Progenitor cell of endocrine pancreas (in vitro differentiated cells): ENCODE measurements at places on chromosomes 6 and 20. TPM values are rescaled to one million over a fixed set of nuclear protein-coding genes. Genes with fewer than 3 reads are reported as not detected.

The RBBP8NL gene
- 14.4 and 17.5 TPM in 2 replicates for total RNA-seq

The L3MBTL1 gene
- 42.8 and 45.7 TPM in 2 replicates for total RNA-seq

The CGAS gene
- 0.24 and 0.31 TPM in 2 replicates for total RNA-seq

DNA sequence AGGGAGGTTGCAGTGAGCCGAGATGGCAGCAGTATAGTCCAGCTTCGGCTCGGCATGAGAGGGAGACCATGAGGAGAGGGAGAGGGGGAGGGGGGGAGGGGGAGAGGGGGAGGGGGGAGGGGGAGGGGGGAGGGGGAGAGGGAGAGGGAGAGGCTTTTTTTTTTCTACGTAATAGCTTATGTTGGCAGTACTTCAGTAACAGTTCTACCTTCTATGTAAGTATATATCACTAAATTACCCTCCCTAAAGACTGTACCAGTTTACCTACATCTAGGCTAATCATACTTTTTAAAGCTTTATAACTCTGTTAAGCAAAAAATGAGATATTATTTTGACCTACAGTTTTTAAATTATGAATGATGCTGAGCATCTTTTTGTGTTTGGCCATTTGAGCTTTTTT, 13.6 kb downstream of the TM9SF4 start:
- no peaks in the 10 kb centered on the region for H3K27me3 ChIP-seq
- DNase-seq, result no peak

DNA sequence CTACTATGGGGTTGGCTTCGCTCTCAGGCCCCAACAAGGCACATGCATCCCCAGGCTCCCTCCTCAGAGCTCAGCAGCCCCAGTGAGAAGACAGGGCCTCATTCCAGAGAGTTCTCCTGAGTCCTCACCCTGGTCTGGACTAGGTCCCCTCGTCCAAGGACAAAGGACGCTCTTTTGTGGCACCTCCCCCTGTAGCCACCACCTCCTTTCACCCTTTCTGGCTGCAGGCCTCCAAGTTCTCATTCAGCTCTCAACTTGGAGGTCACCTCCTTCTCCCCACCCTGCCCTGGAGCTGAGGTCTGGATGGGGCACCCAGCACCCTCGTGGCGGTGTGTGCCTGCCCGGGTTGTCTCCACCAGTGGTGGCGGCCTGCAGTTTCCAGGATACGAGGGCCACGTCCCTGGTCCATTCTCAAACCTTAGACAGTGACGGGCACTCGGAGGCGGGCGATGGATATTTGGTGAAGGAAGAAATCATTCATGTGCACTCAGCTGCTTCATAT, 2.5 kb downstream of the UNC93A start:
- H3K4me1 ChIP-seq, result peaks cover 35% of the 10 kb centered on the region
- peaks cover 16% of the 10 kb centered on the region for H3K36me3 ChIP-seq
- peak overlapping the region; percentile 67 for H3K27ac ChIP-seq
- H3K27me3 ChIP-seq, result no peaks in the 10 kb centered on the region
- no peak overlapping the region for H3K4me3 ChIP-seq

- H3K36me3 ChIP-seq, result peaks cover 2% of the 10 kb centered on the region
- DNase-seq, result no peak
- H3K27me3 ChIP-seq, result peaks cover 7% of the 10 kb centered on the region
- no peaks in the 10 kb centered on the region for H3K4me1 ChIP-seq
- no peak overlapping the region for H3K4me3 ChIP-seq
- no peak overlapping the region for H3K27ac ChIP-seq
Observed at GRCh38 chr6:35552285-35552917, 39.7 kb upstream of the TULP1 start.

- no peak for DNase-seq
- H3K27me3 ChIP-seq, result no peaks in the 10 kb centered on the region
Observed at GRCh38 chr6:161073930-161074329, 82.4 kb downstream of the MAP3K4 start.

- no peaks in the 10 kb centered on the region for H3K36me3 ChIP-seq
- H3K4me3 ChIP-seq, result no peak overlapping the region
- no peak overlapping the region for H3K27ac ChIP-seq
- peaks cover 3% of the 10 kb centered on the region for H3K27me3 ChIP-seq
- peaks cover 4% of the 10 kb centered on the region for H3K4me1 ChIP-seq
- no peak for DNase-seq
Observed at GRCh38 chr6:106431972-106432371, 71.5 kb downstream of the CRYBG1 start.

- H3K4me1 ChIP-seq, result peaks cover 10% of the 10 kb centered on the region
- no peak overlapping the region for H3K4me3 ChIP-seq
- peaks cover 20% of the 10 kb centered on the region for H3K36me3 ChIP-seq
- peak overlapping the region; percentile 46 for H3K27ac ChIP-seq
- DNase-seq, result no peak
- peaks cover 13% of the 10 kb centered on the region for H3K27me3 ChIP-seq
Observed at GRCh38 chr20:34713194-34713943, 9.2 kb downstream of the TP53INP2 start.

DNA sequence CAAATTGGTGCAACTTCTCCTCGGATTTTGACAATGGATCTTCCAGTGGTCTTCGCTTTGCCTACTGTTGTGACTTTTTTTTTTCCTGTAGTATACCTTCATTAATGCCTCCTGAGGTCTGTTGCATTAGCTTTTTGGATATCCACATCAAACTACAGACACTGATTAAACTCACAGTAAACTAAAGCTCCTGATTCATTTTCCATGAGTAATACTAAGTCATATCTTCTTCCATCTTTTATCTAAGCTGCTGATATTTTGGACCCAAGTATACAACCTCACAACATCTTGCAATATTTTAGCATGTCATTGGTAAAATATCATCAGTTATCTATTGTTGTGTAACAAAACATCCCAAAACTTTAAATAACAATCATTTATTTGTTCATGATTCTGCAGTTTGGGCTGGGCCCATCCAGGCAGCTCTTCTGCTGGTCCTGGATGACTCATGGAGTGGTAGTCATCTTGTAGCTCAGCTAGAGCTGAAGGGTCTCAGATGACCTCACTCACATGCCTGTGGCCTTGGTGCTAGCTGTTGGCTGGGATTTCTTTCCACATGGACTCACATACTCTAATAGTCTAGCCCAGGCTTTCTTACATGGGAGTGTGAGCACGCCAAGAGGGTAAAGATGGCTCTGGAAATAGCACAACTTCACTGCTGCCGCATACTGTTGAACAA, 78.3 kb upstream of the SRSF6 start:
- no peak overlapping the region for H3K27ac ChIP-seq
- DNase-seq, result no peak
- no peak overlapping the region for H3K4me3 ChIP-seq
- H3K36me3 ChIP-seq, result no peaks in the 10 kb centered on the region
- no peaks in the 10 kb centered on the region for H3K4me1 ChIP-seq

DNA sequence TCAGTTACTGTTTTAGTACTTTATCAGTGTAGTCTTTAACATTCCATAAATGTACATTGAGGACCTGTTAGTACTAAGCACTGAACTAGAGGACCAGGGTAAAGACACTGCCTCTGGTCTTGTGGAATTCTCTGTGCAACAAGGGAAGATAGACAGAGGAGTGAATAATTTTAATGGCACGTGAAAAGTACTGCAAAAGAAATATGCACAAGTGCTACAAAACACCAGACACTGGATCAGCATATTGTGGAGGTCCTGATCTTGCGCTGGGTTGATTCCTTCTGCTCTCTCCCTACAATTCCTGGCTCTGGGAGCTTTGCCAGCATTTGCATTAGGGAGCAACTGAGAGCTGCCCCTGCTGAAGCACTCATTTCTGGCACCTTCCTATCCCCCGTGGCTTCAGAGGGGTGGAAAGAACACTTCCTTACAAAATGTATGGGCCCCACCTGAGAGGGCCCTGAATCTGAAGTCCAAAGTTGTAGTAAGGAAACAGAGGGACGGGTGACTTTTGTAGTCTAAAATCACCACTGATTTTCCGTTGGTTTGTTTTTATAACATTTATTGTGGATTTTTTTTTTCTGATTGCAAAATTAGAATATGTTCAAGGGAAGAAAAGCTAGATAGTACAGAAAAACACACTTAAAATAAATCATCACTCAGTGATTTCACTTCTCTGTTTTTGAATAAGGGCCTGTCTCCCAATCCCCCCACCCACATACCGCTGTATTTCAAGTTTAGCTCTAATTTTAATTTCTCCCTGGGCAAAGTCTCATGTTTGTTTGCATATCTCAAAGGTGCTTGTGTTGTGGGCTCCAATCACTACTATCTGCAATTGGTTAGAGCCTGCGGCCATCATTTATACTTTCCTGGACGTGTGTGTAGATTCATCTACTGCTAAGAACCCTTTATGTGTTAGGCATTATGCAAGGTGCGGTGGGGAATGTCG, 4.9 kb downstream of the PKIG start:
- peaks cover 4% of the 10 kb centered on the region for H3K4me1 ChIP-seq
- H3K27ac ChIP-seq, result no peak overlapping the region
- DNase-seq, result no peak
- no peak overlapping the region for H3K4me3 ChIP-seq

GRCh38 chr6:6806844-6807518, 218.5 kb downstream of the LY86 start:
- H3K4me3 ChIP-seq, result no peak overlapping the region
- peaks cover 17% of the 10 kb centered on the region for H3K4me1 ChIP-seq
- H3K27ac ChIP-seq, result no peak overlapping the region
- no peaks in the 10 kb centered on the region for H3K36me3 ChIP-seq
- no peak for DNase-seq

DNA sequence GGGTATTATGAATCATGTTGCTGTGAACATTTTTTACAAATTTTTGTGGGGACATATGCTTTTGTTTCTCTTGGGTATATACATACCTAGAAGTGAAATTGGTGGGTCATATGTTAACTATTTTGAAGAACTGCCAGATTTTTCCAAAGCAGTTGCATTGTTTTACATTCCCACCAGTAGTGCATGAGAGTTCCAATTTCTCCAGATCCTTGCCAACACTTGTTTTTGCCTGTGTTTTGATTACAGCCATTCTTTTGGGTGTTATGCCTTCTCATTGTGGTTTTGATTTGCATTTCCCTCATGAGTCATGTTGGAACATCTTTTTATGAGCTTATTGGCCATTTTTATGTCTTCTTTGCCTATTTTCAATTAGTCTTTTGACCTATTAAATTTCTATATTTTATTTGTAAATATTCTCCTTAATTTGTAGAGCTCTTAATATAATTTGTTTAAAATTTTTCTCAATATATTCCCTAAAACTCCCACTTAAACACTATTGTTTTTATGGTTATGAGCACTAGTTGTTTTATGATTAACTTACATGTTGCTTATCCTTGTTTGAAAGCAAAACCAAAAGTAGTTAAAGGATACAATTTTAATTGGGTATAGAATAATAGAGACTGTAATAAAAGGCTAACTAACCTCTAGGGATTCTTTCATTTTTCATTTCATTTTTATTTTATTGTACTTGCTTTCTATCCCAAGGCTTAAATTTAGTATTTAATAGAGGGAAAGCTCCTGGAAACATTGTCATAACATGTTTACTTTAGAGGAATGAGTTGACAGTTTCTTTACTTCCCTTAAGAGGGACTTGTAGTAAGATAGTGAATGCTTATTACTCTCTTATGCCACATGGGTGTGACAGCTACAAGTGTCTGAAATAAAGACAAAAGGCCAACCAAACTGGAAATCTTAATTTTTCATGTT, 5.5 kb downstream of the UBR2 start:
- H3K27me3 ChIP-seq, result no peaks in the 10 kb centered on the region
- H3K4me1 ChIP-seq, result peaks cover 16% of the 10 kb centered on the region
- H3K36me3 ChIP-seq, result peaks cover 12% of the 10 kb centered on the region
- DNase-seq, result no peak
- H3K4me3 ChIP-seq, result no peak overlapping the region
- H3K27ac ChIP-seq, result no peak overlapping the region

GRCh38 chr20:49790077-49790798, 22.4 kb upstream of the SLC9A8 start:
- no peak overlapping the region for H3K4me3 ChIP-seq
- no peaks in the 10 kb centered on the region for H3K36me3 ChIP-seq
- H3K27ac ChIP-seq, result no peak overlapping the region
- no peaks in the 10 kb centered on the region for H3K4me1 ChIP-seq
- DNase-seq, result no peak
- H3K27me3 ChIP-seq, result no peaks in the 10 kb centered on the region

DNA sequence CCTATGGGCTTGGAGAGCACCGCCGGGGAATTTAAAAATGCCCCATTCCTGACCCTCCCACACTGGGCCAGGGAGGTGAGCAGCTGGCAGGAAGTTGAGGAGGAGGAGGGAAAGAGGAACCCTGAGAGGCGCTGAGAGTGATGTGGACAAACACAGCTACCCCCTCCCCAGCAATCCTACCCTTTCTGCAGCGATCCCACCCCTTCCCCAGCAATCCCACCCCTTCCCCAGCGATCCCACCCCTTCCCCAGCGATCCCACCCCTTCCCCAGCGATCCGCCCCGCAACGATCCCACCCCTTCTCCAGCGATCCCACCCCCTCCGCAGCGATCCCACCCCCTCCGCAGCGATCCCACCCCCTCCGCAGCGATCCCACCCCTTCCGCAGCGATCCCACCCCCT, 111.6 kb downstream of the SYCP2 start:
- H3K4me3 ChIP-seq, result no peak overlapping the region
- H3K27ac ChIP-seq, result no peak overlapping the region
- no peaks in the 10 kb centered on the region for H3K36me3 ChIP-seq
- H3K4me1 ChIP-seq, result no peaks in the 10 kb centered on the region
- DNase-seq, result no peak

DNA sequence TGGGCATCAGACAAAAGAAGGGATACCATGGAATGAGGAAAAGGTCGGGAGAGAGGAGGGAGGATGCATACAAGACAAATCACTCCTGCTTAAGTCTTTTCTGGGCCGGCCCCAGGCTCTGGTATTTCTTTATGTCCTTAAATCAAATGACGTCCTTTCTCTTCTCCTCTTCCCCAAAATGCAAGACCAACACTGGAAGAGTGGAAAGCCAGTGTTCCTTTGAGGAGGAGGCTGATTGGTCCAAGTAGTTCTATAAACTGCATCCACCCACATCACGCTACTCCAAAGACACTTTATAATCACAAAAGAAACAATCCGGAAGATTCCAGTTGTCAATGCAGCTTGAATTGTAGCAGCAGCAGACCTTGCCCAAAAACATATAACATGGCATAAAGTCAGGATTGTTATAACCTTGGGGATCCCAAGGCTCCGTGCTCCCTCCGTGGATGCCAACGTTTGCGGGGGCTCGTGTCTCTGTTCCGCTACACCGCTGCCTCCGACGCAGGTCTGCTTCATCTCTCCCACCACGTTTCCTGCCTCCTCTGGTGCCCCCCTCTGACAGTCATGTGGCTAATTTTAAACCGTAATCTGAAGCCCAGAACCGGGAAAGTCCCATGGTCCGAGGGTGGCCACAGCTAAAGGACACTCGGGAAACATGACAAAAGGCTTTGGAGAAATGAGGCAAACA, 47.1 kb downstream of the MCUR1 start:
- peak overlapping the region; percentile 17 for H3K27ac ChIP-seq
- no peak for DNase-seq
- H3K27me3 ChIP-seq, result peaks cover 15% of the 10 kb centered on the region

- no peak overlapping the region for H3K27ac ChIP-seq
- H3K27me3 ChIP-seq, result peaks cover 72% of the 10 kb centered on the region
- no peaks in the 10 kb centered on the region for H3K36me3 ChIP-seq
- peak; percentile 54 for DNase-seq
Observed at GRCh38 chr20:16803965-16804792, 56.0 kb downstream of the OTOR start.

DNA sequence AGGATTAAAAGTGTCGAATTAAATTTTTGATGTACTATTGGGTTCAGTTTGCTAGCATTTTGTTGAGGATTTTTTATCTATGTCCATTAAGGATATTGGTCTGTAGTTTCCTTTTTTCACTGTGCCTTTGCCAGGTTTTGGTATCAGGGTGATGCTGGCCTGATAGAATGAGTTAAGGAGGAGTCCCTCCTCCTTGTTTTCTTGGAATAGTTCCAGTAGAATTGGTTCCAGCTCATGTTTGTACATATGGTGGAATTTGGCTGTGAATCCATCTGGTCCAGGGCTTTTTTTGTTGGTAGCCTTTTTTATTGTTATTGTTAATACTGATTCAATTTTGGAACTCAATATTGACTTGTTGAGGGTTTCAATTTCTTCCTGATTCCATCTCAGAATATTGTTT, 141.8 kb downstream of the SIM1 start:
- no peak for DNase-seq
- no peak overlapping the region for H3K27ac ChIP-seq
- H3K27me3 ChIP-seq, result no peaks in the 10 kb centered on the region
- no peaks in the 10 kb centered on the region for H3K4me1 ChIP-seq
